ENCODE measurements at places on chromosomes 1 and 21.

DNA sequence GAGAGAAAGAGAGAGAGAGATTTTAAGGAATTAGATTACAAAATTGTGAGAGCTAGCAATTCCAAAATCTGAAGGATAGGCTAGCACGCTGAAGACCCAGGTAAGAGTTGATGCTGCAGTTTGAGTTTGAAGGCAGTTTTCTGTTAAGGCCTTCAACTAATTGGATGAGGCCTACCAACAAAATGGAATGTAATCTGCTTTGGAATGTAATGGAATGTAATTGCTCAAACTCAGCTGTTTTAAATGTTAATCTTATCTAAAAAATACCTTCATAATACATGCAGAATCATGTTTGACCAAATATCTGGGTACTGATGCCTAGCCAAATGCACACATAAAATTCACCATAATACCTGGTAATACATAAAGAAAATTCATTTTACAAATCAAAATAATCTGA is 976.1 kb downstream of the LTN1 start:
- DNase-seq, result no peak

DNA sequence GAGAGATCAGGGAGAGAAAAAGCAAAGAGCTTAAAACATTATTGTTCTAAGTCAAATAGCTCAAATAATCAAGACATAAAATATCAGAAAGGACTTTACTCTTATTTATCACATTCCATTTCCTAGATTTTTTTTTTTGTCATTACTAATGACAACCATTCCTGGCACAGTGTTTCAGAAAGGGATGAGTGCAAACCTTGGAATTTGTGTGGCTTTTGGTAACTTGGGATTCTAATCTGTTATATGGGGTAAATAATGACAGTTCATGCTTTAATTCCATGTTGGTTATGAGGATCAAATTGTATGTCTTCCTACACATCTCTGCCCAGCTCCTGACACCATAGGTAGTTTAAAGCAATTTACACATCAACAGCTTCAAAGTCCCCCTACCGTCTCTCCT is 358.4 kb upstream of the ADGRL4 start:
- DNase-seq, result no peak

- no peak for DNase-seq
These were observed 48.7 kb upstream of the DNAH14 start for GRCh38 chr1:224880593-224881307.

DNA sequence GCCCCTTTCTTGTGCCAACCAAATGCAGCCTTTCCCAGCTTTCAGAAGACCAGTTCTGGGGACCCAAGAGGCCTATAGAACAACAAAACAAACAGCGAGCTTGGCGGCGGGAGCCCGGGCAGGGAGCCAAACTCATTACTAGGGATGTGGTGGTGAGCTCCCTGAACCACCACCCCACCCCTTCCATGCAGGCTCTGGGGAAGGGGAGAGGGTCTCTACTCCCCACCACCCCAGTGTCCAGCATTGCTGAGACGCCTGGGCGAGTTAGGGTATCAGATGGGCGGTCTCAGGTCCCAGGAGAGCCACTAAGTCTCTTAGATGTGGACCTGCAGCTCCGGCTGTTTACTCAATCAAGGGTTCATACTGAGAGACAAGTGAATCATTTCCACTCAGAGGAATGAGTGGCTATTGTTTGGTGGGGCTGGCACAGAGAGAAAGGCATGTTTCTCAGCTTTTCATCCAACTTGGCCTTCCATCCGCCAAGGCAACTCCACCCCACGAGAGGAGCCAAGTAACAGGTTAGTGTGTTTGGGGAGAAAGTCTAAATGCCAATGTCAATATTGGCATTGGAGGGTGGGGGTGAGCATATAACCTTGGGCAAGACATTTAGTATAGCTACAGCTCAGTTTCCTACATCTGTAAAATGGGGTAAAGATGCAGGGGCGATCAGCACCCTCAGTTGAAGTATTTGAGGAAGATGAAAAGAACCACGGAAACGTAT is 40.9 kb downstream of the PLXNA2 start:
- DNase-seq, result no peak

GRCh38 chr1:93483200-93483599 is 35.3 kb downstream of the FNBP1L start:
- DNase-seq, result no peak

- no peak for DNase-seq
These were observed 34.8 kb upstream of the CACYBP start for GRCh38 chr1:174964972-174965361.

DNA sequence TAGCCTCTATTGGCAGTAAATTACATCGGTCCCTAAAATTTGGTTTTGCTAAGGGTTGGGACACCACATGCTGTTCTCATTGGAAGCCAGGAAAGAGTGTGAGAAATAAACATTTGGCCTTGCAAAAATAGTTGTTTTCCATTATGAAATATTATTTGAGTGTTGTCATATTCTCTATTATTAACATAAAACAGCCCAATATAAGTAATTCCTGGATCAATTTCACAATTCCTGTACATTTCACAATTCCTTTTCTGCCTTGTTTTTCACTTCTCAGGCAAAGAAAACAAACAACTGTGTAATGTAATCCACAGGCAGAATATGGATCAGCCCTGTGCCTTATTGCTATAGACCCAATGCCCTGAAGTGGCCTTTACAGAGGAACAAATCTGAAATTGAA is 40.5 kb downstream of the C1orf87 start:
- DNase-seq, result no peak

DNA sequence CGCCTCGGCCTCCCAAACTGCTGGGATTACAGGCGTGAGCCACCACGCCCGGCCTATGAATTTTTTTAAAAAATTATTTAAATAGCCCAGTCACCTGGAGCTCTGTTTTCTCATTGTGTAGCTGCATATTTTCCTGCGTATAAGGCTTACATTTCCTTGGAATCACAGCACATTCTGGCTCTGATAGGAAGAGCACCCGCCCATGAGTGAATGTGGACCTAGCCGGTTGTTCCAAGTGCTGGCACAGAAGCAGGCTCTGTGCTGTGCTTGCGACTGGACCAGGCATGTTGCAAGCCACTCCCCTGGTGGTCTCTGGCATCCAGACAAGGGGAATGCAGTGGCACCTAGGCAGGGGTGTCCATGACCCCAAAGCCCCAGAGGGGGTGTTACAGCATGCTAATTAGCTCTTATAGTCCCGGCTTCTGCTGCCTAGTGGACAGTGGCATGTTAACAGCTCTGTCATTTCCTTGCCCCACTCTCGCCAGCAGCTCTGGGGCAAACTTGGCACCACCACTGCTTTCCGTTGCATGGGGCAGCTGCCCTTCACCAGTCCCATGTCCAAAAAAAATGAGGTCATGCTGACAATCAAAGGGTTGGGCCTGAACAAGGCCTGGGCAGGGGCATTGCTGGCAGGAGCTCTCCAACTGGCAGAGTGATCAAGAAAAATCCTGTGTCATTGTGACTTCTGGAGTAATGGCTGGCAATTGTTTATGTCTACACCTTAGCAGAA is 5.2 kb upstream of the VTCN1 start:
- no peak for DNase-seq

DNA sequence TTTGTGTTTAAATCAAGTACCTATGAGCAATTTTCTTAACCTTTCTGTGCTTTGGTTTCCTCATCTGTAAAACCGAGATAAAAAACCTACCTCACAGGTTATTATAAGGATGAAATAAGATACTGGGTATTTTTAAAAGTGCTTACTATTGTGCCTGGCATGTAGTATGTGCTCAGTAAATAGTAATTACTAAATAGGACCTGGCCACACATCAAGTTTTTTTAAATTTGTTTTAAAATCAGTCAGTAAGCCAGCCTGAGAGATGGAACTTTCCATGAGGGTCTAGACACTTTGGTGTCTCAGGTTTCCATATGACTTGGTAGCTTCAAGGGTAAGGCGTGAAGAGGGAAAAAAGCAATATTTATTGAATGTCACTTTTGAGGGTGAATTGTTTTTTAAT is 7.0 kb upstream of the ATF3 start:
- DNase-seq, result no peak

DNA sequence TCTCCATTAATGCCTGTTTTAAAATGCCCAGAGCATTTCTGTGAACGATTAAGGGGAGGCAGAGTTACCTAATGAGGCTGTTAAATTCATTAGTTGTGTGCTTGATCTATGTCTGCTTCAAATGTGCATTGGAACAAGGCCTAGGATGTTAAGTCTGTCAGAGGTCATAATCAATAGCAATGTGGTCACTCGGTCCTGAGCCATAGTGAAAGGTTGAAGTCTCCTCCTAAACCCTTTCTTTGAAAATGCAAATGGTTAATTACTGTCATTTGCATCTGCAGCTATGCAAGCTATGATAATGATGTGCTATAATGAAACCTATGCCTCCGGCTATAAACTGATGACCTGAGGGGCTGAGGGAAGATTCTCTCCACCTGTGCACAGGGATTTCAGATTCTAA is 114.2 kb upstream of the NR5A2 start:
- no peak for DNase-seq

- no peak for DNase-seq
These were observed 48.3 kb upstream of the CAPZB start for GRCh38 chr1:19533626-19534025.

GRCh38 chr1:23537296-23537973 is 6.4 kb upstream of the E2F2 start:
- DNase-seq, result no peak

DNA sequence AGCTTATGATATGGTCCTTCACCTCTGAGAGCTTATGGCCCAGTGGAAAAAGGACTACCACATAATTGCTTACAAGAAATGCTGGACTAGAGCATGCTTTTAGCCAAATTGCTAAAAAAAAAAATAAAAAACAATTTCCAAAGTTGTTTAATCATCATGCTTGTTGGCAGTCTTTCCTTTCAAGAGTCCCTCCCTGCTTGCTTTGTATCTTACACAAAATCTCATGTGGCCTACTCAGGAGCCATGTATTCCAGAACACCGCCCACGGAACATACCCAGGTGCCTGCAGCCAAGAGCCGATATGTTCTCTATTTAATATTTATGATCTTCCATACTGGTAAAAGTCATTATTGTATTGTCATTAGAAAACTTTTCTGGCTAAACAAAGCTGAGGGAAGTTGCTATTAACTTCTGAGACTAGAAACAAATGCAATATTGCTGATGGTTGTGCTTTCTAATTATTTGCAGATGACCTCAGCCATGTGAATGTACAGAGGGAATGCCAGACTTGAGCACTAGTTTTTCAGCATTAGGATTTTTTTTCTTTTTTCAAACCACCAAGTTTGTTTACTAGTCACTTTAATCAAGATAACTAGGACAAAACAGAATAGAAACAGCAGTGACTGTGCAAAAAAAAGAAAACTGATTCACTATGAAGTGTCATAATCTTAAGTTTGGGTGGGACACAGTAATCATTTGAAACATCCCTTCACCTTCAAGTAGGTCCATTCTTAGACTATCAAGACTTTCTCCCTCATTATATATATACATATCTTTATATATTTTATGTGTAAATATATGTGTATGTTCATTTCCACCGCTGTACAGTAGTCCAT is 129.3 kb upstream of the GORAB start:
- DNase-seq, result no peak

DNA sequence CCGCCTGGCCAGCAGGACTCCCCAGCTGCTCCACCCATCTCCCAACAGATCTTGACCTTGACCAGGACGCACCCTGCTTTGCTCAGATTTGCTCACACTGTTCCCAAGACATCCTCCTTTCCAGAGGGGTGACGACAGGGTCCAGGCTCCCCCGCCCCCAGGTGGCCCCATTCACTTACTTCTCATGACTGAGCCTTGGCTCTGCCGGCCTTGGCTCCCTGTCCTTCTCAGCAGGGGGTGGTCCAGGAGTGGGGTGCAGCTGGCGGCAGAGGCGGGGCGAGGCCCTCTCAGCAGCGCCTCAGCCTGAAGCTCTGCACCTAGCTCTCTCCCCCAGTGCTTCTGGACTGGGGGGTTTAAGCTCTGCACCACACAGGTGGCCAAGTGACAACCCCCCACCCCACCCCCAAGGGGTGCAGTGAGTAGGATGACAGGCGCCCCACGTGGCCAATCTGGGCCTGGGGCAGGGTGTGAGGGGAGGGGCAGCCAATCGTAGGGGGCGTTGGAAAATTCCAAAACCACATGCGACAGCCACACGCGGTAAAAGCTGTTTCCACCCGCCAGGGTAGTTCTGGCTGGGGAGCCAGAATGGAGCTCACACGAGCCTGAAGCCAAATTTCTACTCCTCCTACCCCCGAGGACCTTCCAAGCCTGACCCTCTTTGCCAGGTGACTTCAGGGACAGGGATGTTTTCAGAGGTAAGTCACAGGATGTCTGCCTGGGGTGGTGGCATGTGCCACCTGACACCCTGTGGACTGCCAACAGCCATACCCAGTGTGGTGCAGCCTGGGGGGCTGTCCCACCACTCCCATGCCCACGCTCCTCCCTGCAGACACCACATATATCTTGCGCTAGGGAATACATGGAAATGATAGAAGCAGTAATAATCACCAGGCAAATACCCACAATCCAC is 5.6 kb downstream of the RORC start:
- DNase-seq, result no peak

- DNase-seq, result no peak
These were observed 32.2 kb upstream of the FCRL3 start for GRCh38 chr1:157732755-157733154.

- DNase-seq, result no peak
These were observed 316.8 kb downstream of the TTLL7 start for GRCh38 chr1:83682132-83682531.

DNA sequence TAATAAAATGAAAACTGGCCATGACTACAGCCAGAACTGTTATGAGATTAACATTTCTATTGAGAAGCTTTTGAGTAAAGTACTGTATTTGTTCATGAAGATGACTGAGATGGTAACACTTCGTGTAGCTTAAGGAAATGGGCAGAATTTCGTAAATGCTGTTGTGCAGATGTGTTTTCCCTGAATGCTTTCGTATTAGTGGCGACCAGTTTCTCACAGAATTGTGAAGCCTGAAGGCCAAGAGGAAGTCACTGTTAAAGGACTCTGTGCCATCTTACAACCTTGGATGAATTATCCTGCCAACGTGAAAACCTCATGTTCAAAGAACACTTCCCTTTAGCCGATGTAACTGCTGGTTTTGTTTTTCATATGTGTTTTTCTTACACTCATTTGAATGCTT is 164.0 kb downstream of the NEK7 start:
- peak; percentile 3 for DNase-seq

- no peak for DNase-seq
These were observed 11.3 kb downstream of the TMEM63A start for GRCh38 chr1:225870911-225871310.

- peak; percentile 0 for DNase-seq
These were observed 81.7 kb downstream of the AXDND1 start for GRCh38 chr1:179447489-179447888.

GRCh38 chr21:33618407-33618806 is 23.1 kb downstream of the CRYZL1 start:
- DNase-seq, result no peak
